Right cardiac atrium (tissue), 5 donors: ENCODE measurements at places on chromosomes 5 and 9. TPM values are rescaled to one million over a fixed set of nuclear protein-coding genes. Genes with fewer than 3 reads are reported as not detected.

DNA sequence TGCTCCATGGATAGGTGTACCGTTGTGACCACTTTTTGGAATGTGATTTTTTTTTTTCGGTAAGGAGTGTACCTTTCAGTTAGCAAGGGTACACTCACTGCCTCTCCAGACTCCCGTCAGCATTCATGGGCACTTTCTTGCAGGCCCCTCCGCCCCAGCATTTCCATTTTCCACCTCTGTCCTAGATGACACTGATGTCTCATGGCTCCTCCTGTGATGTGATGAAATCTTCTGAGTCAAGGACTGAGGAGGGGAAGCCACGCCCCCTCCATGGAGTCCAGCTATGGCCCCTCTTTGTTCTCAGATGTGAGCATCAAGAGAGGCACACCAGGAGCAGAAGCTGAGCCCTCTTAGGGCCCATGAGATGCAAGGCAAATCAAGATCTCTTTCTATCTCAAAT, 61.8 kb downstream of the CTSL start:
- DNase-seq: no peak

- DNase-seq: no peak
These were observed 119.8 kb downstream of the AUH start for GRCh38 chr9:91241909-91242308.

DNA sequence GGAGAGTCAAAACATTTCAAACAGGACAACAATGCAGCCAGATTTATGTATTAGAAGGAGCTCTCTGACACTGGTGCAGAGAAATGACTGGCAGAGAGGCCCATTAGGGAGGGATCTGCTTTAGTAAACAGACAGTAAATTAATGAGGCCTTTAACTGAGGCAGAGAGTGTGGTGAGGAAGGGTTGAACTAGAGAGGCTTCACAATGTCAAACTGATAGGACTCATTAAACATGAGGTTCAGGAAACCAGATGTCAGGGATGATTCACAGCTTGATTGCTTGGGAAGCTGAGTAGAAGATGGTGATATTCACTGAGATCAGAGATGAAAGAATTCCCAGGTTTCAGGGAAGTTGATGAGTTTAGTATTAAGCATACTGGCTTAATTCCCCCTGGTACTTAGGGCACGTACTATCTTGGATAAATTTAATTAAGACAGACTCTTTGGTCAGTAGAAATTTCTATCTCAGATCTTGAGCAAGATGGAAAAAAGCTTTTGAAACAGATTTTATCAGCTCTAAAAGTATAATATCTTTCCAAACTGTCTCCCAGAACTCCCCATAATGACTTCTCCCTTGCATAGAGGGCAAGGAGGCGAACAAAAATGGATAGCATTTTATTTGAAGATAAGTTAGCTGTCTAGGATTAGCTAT, 8.6 kb upstream of the MUSK start:
- no peak for DNase-seq

GRCh38 chr5:76000582-76000981, 82.6 kb upstream of the SV2C start:
- no peak for DNase-seq

DNA sequence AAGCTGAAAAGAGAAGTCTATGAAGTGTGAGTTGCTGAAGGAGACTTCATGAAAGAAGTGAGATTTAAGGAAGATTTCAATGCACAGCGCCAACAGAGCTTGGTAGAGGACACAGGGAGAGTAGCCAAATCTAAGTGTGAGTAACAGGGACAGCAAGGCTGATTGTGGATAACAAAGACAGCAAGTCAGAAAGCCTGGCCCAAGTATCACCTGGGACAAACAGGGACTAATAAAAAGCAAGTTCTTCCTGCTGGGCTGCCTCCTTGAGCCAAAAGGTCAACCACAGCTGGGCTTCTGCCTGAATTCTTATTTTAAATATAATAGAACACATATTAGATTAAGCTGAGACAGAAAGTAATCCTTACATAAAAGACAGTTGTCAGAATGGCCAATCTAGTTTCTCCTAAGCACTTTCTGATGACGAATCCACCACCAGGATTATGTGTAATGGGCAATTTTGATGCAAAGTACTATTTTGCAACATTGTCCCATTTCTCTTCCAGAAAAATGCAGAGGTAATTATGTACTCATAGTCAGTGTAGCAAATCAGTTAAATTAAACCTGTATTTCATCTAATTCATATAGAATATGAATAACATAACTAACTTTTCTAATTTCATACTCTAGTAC, 73.8 kb downstream of the MAPKAP1 start:
- no peak for DNase-seq

The CER1 gene
- not detected for total RNA-seq

- no peak for DNase-seq
These were observed 466.8 kb upstream of the BRINP1 start for GRCh38 chr9:119836036-119836435.

GRCh38 chr5:174311531-174312269, 266.2 kb downstream of the NSG2 start:
- DNase-seq: peak; percentile 73

DNA sequence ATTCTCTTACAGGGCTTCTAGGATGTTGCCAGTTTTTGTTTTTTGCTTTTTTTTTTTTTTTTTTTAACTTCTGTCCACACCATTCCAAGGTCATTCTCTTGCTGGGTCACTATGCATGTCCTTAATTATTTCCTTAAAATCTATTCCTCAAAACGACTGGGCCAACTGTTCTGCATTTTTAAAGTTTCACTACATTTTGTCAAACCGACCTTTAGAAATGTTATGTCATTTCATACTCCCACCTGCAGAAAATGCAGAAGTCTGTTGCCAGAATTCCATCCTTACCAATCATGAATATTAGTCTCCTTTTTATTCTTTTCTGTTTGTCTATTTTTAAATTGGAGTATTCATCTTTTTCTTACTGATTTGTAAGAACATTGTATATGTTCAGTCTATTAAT, 295.5 kb downstream of the ZSWIM6 start:
- no peak for DNase-seq

DNA sequence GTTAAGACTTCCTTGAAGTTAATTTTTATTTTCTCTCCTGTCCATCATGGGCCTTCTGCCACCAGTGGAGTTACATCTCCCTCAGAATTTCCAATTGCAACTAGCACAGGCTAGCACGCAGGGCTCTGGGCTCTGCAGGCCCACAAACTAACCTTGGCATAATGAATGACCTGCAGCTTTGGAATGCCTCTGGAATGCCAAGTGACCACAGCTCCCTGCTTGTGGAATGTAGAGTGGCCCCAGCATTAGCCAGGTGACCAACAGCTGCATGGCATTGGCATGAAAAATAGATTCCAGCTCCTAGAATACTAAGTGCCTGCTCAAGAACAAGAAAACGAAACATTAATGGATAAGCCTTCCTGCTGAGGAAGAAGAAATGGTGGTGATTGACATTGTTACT, 726.1 kb downstream of the BRINP1 start:
- no peak for DNase-seq

The NUTM2G gene
- not detected for total RNA-seq

The RAPGEF1 gene
- 88.6 TPM for total RNA-seq

- DNase-seq: no peak
These were observed 232.5 kb downstream of the PARP8 start for GRCh38 chr5:50898966-50899365.

- DNase-seq: no peak
These were observed 4.9 kb downstream of the NKX2-5 start for GRCh38 chr5:173229966-173230689.

GRCh38 chr9:124725068-124725452, 46.1 kb downstream of the NR6A1 start:
- no peak for DNase-seq

DNA sequence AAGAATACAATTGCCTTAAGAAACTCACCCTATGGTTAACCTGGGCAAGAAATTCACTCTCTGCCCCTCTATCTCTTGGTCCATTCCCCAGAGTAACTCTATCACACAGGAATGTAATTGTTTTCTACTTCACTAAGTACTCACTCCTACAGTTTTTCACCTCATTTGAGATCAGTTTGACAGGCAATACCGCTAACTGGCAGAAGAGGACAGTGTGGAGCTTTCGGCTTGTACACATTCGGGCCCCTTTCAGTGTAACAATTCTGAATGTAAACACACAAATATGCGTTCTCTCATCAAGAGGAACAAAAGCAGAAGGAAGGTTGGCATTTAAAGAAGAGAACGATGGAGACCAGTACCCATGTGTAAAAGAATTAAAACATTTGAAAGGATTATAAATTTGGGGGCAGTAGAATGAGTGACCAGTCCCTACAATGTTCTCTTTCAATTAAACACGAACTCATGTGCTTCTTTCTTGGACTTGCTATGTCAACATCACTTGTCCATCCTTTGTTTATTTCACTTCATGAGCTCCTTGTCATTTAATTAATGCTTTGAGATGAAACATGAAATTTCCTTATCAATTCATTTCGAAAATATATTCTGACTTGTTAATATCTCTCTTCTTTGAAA, 188.5 kb upstream of the GRAMD2B start:
- DNase-seq: no peak

DNA sequence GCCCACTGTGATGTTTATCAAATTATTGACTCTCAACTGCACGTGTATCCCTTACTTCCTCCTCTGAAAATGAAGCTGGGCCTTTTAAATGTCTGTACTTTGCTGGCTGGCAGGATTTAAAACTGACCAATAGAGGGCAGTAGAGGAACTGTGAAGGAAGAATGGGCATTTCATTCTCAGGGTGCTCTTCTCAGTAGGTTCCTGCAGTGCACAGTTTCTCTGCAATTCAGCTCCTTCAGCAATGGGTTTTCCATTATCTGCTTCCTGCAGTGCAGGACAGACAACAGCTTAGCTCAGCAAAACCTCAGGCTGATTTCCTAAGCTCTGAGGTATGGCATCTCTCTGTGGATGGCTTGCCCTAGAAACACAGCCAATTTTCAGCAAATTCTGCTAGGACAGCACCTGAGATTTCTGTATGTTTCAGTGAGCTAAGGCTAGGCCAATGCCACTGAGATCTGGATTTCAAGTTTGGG, 298.4 kb upstream of the PRDM9 start:
- DNase-seq: no peak

- DNase-seq: no peak
These were observed 674.4 kb downstream of the PRR16 start for GRCh38 chr5:121138495-121138907.

DNA sequence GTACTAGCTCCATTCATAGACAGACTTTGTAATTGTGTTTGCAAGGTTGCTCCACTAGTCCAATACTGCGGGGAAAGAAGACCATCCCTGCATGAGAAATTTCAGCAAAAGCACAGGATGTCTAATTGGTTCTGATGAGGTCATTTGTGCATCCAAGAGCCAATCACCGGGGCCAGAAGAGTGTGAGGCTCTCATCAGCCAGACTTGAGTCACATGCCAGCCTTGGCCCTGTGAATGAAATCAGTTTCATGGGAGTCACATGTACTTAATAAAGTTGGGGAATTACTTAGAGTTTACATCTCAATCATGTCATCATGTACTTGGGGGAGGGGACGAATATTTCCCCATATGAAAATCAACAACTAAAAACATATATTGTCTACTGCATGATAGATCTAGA, 1236.0 kb downstream of the MAT2B start:
- DNase-seq: no peak

DNA sequence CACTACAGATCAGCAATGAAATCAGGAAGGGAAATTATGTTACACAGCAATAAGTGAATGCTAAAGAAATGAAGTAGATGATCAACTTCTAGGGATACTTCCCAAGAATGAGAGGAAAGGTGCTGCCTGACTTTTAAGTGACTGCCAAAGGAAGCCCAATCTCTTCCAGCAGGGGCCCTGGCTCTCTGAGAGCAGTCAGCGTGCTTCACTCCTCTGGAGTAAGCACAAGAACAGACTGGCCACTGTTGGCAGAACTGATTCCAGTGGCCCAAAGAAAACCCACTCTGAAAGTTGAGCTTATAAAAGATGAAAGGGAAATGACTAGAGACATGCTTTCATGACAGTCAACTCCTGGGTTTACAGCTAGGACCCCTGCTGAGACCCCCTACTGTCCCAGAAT, 41.8 kb downstream of the MTMR12 start:
- no peak for DNase-seq

The TMC1 gene
- total RNA-seq: not detected

- DNase-seq: no peak
These were observed 112.9 kb downstream of the SH3TC2 start for GRCh38 chr5:148949841-148950470.

The SEMA6A gene
- 4.7 TPM for total RNA-seq

The BSPRY gene
- total RNA-seq: 2.0 TPM

- DNase-seq: peak; percentile 89
These were observed 1.3 kb downstream of the CD72 start for GRCh38 chr9:35616681-35617459.

DNA sequence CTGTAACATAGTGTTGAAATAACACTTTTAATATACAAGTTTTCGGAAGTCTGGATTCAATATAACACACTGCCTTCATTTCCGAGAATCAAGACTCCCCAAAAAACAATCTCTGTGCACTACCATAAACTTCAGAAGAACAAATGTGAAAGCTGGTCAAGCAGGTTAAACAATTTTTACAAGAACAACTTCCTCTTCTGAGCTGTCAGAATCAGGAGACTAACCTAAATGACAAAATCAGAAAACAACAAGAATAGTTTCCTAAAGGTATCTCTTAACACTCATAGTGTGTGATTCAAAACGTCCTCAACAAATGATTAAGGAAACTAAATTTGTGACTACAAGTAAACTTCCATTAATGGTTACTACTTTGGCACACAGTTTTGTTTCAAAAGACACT, 11.6 kb downstream of the C9orf72 start:
- no peak for DNase-seq

The PIP5KL1 gene
- total RNA-seq: not detected

DNA sequence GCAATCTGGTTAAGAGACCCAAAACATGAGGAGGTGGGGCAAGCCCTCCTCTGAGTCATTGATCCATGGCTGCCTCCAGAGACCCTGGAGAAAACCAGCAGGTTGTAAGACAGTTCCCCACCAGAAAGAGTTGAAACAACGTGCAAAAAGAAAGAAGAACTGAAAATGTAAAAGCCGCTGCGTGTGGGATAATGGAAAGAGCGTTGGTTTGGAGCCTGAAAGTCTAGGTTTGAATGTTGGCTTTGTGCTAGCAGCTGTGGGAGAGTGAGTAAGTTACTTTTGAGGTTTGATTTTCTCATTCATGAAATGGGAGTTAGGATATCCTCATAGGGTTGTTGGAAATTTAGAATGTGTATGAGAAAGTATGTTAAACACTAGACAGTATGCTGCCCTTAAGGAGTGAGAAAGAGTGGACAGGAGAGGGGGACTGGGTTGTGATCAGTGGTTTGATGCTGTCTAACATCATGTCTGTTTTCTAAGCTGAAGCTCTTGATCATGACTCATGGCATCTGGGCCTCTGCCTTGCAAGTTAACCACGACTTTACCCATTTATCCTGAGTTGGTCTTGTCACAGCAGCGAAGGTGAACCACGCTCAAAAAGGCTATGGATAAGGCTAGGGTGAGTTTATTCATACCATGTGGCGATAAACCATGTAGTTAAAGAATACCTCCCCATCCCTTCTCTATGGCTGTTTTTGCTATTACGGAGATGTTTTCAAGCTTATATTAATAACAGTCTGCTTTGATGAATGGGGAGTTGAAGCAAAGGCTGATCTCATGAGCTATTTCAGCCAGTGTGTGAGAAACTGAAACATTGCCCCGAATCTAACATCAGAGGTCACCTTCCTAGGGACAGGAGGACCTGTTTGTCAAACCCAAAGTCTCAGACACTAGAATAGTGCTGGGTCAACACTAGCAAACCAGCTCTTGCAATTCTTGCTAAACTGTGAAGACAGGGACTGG, 41.3 kb downstream of the ZNF366 start:
- DNase-seq: no peak

The KCNMB1 gene
- 0.97 TPM for total RNA-seq
